ENCODE measurements at places on chromosomes 2 and 18.

GRCh38 chr2:222174450-222174849 is 124.3 kb downstream of the PAX3 start:
- DNase-seq, result no peak

DNA sequence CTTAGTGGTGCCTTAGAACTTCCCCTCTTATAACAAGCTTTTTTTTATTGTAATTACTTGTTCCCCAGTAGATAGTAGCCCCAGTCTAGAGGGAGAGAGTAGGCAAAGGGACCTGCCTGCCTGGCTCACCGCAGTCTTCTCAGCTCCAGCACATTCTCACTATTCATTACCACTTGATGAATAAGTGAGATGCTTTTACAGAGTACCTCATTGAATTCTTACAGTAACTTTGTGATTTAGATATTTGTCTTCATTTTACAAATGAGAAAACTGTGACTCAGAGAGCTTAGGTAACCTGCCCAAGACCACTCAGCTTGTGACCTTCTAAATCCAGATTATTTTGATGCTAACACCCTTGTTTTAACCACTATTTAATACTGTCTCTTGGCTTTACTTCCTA is 77.8 kb downstream of the CHRNA1 start:
- DNase-seq, result no peak

DNA sequence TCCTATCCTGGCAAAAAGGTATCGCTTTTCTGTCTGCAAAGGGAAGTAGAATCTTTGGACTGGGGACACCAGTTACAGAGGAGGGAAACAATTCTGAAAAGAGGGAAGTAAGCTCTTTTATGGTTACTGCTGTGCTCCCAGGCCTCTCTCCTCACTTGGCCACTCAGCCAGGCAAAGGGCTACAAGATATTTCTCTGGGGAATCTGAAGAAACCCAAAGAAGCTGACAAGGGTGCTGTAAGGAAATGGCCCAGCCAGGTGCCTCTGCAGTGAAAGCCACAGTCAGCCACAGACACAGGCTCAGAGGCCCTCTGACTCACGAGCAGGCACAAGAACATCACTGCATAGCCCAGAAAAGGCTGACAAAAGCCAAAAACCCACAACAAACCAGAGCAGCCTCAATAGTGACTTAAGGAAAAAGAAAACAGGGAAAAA is 5.8 kb downstream of the HDLBP start:
- no peak for DNase-seq

GRCh38 chr2:172395503-172395902 is 31.9 kb upstream of the ITGA6 start:
- DNase-seq, result no peak

DNA sequence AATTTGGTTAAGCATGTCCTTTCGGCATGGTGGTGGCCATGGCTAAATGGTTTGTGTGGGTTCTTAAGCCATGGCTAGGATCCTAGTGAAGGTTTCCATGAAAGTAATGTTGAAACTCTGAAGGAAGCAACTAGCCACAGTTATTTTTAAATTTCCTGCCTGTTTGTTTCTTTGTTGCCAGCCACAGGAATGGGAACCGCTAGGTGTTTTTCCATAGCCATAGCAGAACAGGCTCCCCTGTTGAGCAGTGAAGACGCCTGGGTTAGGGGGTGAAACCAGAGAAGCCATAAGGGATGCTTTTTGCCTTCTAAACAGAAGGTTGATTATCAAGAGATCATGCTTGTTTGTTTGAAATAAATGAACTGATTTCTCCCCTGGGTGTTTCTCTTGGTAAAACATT is 60.1 kb upstream of the CHMP1B start:
- no peak for DNase-seq
